ENCODE measurements at places on chromosomes 2 and 18.

- no peak for DNase-seq
These were observed 38.0 kb downstream of the ACKR3 start for GRCh38 chr2:236607471-236608187.

GRCh38 chr2:171878481-171878993 is 15.5 kb downstream of the SLC25A12 start:
- DNase-seq, result no peak

DNA sequence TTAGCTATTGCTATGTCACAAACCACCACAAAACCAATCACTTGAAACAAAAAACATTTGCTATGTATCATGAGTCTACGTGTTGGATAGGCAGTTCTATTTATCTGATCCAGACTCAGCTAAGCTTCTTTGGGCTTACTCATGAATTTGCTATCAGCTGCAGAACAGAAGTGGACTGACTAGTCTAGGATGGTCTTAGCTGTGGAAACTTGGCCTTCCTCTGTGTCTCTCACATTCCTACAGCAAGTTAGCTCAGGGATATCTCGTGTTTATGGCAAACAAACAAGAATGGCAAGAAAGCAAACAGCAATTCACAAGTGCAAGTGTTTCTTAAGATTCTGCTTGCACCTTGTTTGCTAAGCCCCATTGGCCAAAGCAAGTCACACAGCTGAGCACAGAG is 288.0 kb upstream of the TNP1 start:
- DNase-seq, result no peak

GRCh38 chr18:49399003-49399402 is 61.4 kb downstream of the DYM start:
- no peak for DNase-seq

DNA sequence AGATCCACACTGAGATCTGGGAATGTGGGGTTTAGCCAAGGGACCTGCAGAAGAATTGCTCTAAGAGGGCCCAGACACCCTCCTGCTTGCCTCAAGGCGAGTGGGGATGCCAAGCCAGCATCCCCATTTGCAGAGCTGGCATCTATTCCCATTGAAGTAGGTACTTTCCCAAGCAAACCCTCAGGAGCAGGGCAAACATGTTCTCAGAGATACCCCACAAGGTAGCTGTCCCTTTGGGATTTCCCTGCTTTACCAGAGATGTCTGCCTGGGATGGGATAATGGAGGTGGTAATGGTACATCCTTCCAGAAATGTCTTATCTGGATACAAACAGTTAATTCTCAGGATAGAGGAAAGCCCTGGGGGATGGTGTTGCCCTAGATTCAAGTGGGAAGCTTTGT is 51.2 kb downstream of the GYPC start:
- no peak for DNase-seq

DNA sequence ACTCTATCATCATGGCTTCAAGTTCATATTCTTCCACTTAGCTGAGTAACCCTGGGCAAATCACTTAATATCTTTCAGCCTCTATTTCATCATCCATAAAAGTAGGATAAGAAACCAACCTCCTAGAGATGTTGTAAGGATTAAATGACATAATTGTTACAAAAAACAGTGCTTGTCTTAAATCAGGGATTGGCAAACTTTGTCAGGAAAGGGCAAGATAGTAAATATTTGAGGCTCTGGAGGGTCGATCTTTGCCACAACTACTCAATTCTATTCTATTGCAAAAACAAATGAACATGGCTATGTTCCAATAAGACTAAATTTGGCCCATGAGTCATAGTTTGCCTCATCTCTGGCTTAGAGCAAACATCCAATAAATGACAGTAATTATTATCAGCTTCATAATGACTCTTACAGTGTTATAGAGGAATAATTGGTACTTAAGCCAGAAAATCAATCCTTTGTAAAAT is 184.7 kb downstream of the SATB2 start:
- DNase-seq, result no peak

DNA sequence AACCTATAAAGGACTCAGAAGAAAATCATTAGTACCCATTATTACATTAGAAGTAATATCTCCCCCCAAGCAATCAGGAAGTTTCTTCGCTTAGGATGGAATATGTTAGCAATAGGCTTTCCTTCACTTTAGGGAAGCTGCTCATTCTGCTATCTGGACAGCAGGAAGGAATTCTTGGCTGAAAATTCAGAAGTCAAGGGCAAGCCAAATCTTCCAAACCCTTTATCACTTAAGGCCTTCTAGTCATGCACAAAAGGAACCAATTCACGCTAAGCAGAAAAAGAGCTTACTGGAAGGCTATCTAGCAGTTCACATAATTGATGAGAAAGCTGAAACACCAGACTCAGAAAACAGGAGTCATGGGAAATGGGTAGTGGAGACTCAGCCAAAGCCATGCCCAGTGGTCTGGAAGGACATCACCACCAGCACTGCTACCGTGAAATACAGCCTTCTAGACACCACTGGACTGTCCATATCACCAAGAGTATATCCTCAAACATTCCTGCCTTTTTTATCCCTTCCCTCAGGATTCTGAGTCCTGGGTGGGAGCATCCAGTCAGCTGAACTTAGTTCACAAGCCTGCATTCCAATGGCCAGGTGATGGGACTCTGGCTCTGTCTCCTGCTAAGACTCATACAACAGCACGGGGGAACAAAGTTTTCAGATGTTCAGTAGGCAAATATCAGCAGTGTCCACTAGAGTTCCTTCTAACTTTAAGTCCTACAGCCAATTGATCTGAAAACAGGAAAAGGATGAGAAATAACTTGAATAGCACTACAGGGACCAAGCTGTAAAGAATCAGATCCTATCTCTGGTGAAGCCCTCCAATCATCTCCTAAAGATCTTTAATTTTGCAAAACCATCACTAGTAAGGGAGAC is 14.8 kb upstream of the ADAM17 start:
- DNase-seq, result no peak

GRCh38 chr2:238461491-238461890 is 34.8 kb downstream of the ASB1 start:
- DNase-seq, result no peak

DNA sequence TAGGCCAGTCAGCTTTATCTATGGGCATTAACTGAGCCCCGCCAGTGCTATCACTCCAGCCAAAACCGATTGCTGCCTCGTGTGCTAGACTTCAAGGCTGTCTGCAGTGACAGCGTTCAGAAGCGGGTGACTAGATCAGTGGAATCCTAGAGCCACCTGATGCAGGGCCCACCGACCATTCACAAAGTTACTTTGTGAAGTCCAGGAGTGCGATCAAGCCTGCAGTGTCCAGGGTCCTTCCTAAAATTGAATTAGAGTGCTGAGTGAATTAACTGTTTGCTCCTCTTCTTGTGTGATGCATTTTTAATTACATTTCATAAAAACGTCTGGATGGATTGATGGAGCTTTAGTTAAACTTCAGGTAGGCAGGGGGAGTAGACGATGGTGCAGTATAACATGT is 13.9 kb downstream of the PCARE start:
- DNase-seq, result no peak

DNA sequence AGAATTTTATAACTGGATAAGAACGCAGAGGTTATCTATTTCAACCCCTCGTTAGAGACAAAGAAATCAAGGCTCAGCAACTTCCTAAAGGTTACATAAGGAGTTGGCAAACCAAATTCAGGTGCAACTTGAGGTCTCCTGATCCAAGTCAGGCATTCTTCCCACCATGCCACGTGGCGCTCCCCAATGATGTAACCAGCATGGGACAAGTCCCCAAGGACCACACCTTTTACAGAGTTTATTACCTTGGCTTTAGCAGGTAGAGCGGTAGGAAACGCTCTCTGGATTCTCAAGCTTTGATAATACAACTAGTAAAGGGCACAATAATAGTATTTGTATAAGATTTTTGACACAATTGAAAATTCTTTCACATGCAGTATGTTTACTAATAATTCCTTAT is 26.7 kb upstream of the MBOAT2 start:
- no peak for DNase-seq

- no peak for DNase-seq
These were observed 100.4 kb upstream of the SMAD2 start for GRCh38 chr18:48030616-48031480.

DNA sequence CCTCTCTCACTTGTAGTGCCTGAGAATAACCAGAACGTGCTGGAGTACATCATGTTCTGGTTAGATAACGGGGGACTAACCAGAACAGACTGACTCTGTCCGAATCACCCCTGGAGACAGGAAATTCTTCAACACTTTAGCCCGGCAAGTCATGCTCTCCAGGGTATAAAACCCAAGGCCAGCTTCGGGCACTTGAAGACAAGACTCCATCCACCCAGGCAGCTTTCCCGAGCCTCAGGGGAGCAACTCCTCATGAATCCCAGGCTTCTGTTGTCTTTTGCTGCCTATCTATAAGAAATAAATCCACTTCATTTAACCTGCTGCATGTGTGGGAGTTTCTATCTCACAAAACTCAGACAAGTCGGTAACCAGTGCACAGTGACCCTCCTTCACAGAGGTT is 99.6 kb downstream of the KCNF1 start:
- DNase-seq, result no peak

DNA sequence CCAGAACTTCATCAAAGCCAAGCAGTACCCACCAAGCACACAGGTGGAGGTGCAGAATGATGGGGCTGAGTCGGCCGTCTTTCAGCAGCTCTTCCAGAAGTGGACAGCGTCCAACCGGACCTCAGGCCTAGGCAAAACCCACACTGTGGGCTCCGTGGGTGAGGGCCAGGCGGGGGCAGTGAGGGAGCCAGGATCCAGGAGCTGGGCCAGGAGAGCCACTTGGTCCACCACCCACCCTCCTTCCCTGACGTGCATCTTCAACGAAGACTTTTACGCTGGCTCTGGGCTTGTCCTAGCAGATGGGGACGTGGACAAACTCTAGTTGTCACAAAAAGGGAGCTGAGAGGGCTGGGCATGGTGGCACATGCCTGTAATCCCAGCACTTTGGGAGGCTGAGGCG is 11.8 kb downstream of the VIL1 start:
- DNase-seq, result no peak

GRCh38 chr2:1970341-1970740 is 226.0 kb upstream of the PXDN start:
- no peak for DNase-seq

GRCh38 chr2:216984937-216985336 is 125.1 kb upstream of the TNP1 start:
- no peak for DNase-seq

GRCh38 chr2:127527001-127527804 is 914 bp upstream of the IWS1 start:
- DNase-seq, result no peak

DNA sequence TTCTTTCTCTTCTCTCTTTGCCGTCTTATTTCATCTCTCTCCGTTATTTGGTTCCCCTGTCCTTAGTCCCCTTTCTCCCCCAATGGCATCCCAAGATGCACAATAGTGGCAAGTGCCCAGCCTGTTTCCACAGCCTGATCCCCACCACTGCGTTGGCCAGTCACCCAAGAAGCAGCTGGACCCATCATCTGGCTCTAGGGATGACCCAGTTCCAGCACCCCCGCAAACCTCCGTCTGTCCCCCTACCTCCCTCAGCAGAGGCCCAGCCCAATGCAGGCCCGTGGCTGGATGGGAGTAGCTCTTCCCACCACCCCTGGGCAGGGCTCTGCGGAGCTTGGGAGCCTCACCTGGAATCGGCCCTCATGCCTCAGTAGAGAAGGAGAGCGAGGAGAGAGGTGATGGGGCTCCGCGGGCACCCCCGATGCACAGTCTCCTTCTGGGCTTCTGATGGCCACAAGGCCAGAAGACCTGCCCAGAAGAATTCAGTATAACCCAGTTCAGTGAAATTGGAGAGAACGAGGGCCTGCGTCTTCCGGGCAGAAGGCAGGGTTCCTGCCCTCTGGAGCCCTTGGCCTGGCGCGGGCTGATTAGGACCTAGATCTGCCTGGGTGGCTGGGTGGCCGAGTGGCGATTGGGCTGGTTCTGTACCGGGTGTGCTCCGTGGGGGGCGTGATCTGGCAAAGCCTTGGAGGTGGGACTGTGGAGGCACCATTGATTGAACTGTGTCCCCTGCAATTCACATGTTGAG is 50.9 kb downstream of the RRM2 start:
- DNase-seq, result no peak

GRCh38 chr2:233059797-233060500 is at the start of gene INPP5D:
Gene INPP5D (plus strand): TSS chr2:233060342. CDS start chr2:233060479, 137 bp downstream.
- DNase-seq, result peak; percentile 51
